ENCODE measurements at places on chromosomes 7 and 10.

DNA sequence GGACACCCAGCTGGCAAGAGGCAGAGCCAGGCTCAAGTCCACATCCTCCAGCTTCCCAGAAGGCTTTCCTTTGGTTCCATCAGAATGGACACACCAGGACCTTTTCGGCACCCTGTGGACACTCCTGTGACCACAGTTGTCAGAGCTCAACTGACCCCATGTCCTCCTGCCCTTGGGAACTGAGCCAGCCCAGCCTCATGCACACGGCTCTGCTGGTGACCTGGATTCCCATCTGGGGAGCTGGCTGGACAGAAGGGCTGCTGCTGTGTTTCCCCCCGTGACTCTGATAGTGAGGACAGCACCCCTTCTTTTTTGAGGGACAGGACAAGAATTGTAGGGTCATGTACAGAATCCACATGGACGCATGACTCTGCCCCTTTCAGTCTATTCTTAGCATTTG lies 289.2 kb downstream of the WDR37 start:
- DNase-seq: no peak

DNA sequence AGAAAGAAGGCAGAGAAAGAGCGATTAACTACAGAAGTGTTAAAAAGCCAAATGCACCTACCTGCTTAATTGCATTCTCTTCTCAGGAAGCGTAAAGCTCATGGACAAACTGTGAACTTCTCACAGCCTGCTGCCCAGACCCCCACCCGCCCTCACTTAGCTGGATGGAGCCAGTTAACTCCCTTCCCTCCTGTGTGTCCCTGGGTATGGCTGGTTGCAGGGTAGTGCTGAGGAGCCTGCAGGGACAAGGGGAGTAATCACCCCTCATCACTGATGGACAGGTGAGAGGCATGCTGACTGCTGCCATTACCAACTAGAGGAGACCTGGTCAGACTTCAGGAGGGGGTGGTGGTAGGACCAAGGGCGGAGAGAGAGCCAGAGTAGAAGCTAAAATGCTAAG lies 37.5 kb downstream of the ENO4 start:
- DNase-seq: no peak

DNA sequence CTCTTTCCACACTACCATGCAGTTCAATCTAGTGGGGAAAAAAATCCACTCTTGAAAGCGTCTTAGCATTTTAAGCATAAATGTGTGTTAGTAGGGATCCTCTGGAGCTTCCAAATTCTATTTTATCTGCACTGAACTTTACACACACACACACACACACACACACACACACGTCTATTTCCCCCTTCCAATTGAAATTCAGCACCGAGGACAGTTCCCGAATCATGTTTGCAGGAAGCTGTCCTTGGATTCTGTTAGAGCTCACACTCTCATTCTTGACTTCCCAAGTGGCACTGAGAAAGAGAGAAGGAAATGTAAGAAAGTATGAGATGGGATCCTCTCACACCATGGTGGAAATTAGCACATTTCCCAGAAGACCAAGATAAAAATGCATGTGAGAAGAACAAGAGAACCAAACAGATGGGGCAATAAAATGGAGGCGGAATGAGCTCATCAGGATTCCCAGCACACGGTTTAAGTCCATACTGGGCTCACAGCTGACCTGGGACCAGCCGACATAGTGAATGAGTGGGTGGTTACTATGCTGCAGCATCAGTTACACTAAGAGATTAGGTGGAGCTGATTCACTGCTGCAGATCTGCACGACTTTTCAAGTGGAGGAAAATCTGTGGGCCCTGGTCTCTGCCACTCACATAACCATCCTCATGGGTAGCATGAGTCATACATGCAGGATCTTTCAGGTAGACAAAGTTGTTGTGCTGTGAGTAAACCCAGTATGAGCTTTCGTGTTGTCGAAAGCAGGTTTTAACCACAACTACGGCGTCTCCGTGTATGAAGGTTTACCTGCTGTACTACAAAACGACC lies 3.3 kb upstream of the NPTX2 start:
- DNase-seq: no peak

DNA sequence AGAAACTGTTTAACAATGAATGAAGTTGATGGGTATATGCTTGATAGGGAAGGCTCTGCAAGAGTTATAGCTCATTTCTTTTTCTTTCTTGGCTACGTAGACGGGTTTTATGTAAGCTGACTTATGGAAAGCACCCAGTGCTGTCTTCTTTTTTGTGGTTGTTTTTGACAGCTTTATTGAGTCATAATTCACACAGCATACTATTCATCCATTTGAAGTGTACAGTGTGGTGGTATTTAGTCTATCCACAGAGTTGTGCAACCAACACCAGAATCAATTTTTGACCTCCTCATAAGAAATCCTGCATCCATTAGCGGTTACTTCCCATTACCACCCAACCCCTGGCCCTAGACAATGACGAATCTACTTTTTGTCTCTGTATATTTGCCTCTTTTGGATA lies 240.6 kb upstream of the KIAA1217 start:
- DNase-seq: no peak

GRCh38 chr7:69714886-69715576 lies 116.8 kb downstream of the AUTS2 start:
- no peak for DNase-seq

DNA sequence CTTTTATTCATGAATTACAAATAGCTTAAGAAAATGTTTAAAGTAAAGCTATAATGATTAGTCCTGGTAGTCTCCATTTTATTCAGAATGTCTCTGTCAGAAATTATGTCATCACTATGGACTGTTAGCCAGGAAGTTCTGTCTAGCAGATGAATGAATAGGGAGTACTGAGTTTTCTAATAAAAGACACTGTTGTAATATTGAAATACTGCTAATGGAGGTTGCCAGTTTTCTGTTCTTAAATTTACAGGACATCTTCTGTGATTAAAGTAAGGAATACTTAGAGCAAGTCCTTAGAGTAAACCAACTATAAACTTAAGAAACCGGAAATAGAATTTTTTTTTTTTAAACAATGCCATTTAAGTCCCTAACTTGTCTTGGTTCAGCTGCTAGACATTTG lies 309.8 kb downstream of the ADK start:
- no peak for DNase-seq

- DNase-seq: no peak
Observed at GRCh38 chr10:102732661-102733060, 11.1 kb upstream of the WBP1L start.

DNA sequence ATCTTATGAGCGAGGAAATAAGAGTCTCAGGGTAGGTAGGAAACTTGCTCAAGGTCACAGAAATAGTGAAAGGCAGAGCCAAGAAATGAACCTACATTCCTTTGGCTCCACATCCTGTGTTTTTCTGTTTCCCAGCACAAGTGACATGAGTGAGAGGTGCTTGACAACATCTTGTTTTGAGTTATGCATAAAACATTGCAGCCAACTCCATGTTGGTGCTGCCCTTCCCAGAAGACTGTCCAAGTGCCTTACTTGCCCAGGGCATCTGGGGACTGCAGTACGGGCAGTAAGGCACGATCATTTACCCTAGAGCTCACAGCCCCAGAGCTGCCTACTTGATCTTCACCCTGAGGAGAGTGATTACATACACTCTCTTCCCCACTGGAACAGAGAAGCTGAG lies 148.8 kb downstream of the NOC3L start:
- no peak for DNase-seq

DNA sequence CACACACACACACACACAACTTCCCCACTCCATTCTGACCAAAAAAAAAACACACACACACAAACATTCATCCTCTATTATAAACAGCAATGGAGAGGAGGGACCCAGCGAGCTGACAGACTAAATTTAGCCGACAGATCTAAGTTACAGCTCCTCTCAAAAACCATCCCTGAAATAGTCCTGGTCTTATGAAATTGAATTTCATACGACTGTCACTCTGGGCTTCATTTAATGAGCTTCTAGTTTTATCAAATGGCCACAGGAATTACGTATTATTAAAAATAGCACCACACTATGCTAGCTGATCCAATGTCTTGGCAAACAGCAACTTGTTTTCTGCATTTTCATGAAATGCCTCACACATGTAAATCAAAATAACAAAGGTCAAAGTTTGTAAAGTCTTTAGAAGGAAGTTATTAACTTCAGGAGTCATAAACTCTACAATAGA lies 131.3 kb upstream of the ASAH2 start:
- DNase-seq: no peak

GRCh38 chr7:38524786-38525185 lies 106.4 kb downstream of the AMPH start:
- DNase-seq: no peak

DNA sequence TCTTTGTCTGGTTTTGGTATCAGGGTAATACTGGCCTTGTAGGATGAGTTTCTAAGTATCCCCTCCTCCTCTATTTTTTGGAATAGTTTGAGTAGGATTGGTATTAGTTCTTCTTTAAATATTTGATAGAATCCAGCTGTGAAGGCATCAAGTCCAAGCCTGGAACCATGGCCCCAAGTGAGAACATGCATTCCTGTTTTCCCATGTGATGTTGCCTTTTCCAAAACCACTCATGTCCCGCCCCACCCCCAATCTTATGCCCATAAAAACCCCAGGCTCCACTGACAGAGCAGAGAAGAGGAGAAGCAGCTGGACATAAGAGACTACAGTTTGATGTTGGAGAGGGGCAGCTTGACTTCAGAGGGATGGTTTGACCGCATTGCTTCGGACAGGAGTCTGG lies 71.2 kb downstream of the MINPP1 start:
- no peak for DNase-seq

DNA sequence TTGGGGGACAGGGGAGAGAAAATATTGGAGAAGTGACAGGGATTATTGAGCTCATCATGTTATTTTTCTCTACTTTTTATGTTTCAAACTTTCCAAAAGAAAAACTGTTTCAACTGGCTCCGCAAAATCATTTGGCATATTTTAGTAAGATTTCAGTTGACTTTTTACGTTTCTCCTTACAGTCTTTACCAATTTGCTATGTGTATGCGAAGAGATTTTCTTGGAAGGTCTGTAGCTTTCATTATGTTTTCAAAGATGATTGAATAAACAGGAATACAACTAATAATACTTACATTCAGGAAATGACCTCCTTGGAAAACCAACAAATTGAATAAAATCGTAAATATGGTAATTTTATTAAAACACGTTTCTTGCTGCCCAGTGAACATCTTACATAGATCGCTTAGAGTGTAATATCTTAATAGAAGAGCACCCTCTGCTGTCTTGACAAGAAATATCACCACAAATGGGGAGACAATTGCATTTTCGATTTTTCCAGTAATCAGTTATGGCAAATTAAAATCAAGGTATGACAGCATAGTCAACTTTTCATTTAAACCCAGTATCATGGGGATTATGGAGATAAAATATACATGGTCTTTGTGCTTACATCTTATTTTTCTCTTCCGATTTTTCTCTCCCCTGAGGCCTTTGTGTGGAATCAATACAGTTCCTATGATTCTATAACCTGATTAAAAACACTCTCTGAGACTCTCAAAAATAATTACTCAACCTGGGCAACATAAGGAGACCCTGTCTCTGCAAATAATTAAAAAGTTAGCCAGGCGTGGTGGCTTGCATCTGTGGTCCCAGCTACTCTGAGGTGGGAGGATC lies 43.1 kb downstream of the MBL2 start:
- DNase-seq: no peak

GRCh38 chr7:74718336-74718735 lies 55.5 kb upstream of the NCF1 start:
- no peak for DNase-seq

GRCh38 chr10:133257489-133258065 lies 19.1 kb downstream of the ADAM8 start:
- no peak for DNase-seq

GRCh38 chr7:44143646-44144250 lies 2.6 kb upstream of the MYL7 start:
- DNase-seq: no peak

GRCh38 chr7:828793-829561 lies 3.3 kb upstream of the SUN1 start:
- DNase-seq: no peak

DNA sequence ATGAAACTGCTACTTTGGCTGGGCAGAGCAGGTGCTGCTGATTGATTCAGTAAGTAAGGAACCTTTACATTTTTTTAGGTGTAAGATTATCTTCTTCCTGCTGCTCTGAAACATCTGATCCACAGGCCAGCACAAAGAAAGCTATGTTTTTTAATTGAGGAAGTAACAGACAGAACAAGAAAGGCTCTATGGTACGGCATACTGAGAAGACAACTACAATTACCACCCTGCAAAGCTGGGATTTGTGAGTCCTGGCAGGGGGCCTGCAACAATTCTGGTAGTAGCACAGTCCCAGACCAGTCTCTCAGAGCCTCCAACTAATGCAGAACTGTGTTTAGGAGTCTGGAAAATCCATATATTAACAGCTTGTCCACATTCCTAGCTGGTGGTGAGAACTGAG lies 103.0 kb upstream of the LRRTM3 start:
- DNase-seq: no peak

DNA sequence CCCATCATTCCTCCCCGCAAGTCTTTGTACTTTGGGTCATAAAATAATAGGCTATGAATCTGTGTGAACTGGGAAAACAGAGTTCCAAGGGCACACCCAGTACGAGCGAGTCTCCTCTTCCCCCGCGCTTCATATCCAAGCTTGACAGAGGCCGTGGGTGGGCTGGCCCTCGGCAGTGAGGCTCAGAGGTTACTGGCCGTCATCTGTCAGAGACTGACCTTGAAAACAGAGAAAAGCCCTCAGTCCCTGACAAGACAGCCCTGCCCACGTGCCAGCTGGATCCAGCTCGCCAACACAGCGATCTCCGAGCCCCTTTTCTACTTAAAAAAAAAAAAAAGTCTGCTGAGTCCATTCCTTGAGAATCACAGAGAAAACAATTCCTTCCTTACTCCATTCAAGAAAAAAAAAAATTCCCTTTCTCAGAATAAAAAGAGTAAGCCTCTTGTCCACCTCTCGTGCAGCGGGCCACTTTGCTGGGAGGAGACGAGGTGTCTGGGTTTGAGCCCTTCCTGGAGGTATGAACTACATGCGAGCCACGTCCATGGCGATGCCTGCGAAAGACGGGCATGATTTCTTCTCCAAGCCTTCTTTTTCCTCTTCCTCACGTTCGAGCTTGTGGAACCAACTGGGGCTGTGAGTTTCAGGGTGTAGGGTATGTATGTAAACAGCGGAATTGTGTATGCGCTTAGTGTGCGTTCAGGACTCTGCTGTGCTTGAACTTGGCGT lies 744 bp upstream of the BICC1 start:
- DNase-seq: no peak

DNA sequence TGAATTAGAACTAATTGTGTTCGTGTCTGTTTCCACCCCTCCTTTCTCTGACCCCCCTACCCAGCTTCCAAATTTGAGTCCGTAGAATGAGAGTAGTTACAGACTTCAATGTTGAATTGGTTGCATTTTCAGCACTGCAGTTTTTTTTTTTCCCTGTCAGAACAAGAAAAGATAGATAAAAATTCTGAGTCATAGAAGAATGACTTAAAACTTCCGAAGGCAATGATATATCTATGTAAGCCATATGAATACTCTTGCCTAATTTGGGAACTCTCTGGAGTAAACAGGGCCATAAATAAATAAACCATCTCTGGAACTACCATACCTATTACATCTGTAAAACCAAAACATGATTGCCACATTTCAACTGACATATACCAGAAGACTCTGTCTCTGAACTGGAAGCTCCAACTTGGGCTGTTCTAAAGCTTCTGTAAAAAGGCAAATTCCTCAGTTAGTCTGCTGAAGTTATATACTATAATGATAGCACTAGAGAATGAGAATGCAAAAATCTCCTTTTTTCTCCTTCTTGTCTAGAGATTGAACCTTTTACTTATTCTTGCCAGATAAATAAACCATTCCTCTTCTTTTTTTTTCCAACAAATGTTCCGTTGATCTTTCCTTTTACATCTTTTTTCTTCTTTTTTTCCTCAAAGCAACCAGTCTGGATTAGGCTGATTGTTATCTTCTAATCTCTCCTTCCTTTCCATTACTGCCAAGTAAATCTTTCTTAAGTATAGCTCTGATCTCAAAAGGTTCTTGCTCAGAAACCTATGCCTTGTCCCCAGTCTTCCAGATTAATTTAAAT lies 23.5 kb downstream of the VCL start:
- no peak for DNase-seq

All from NCI-H1105 (cell line).